ENCODE measurements at places on chromosomes 7 and 10. TPM values are rescaled to one million over a fixed set of nuclear protein-coding genes. Genes with fewer than 3 reads are reported as not detected.

FFAR4 gene
- total RNA-seq, result not detected

POLR2J gene
- 48.0 TPM for total RNA-seq

DNA sequence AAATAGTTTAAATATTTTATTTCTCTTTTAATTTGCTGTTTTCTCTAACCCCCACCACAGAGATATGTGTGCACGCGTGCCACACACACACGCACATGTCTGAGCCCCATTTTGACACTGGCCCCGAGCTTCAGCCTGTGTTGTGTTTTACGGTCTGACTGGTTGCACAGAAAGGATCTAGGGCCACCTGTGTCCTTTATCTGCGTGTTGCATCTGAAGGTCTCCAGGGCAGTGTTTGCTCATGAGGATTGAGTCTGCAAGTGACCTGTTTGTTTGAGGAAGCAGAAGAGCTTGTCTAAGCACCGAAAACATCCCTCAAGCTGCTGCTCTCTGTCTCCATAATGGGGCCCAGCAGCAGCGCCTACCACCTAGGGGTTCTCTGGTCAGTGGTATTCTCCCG, 266.4 kb upstream of the LYZL1 start:
- DNase-seq, result no peak

TLX1 gene
- not detected for total RNA-seq

FGL2 gene
- 6.3 TPM for total RNA-seq

DNA sequence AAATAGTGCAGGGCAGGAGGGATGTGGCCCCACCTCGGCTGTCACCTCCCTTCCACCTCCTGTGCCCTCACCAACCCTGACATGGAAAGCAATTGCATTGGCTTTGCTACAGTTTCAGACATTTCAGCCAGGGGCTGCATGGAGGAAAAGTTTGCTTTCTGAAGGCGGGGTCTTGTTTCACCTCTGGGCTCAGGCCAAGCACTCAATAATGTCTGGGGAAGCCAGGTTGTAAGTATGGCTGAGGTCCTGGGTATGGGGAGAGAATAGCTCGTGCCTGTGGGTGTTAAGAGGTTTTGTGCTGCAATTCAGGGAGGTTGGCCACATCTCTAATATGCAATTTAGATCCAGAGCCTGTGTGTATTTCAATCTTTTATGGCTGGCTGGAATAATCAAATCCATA, 238.4 kb upstream of the MKI67 start:
- DNase-seq, result no peak

CPA4 gene
- total RNA-seq, result not detected

DNA sequence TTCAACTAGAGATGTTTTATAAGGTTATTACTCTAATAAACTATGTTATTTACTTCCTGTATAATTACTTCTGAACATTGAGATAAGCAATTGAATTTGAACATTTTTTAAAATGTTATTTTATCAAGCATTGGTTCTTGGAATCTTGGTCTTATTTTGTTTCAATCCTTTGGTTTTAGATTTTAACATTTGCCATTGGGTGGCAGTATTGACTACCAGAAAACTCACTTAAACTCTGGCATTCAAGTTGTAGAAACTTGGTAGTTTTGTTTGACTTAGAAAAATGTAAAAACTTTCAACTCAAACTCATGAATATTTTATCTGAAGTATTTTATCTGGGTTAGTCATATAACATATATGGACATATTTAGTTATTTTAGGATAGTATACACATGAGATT, 48.1 kb downstream of the ATRNL1 start:
- no peak for DNase-seq

- DNase-seq, result no peak
These were observed 54.3 kb downstream of the ZNF438 start for GRCh38 chr10:30977385-30977784.

GRCh38 chr7:106273009-106273668, 11.6 kb downstream of the NAMPT start:
- no peak for DNase-seq

TAF5 gene
- 4.6 TPM for total RNA-seq

STAG3 gene
- total RNA-seq, result 2.3 TPM

GRCh38 chr7:48595756-48596155, 328.6 kb upstream of the CDC14C start:
- no peak for DNase-seq

DNA sequence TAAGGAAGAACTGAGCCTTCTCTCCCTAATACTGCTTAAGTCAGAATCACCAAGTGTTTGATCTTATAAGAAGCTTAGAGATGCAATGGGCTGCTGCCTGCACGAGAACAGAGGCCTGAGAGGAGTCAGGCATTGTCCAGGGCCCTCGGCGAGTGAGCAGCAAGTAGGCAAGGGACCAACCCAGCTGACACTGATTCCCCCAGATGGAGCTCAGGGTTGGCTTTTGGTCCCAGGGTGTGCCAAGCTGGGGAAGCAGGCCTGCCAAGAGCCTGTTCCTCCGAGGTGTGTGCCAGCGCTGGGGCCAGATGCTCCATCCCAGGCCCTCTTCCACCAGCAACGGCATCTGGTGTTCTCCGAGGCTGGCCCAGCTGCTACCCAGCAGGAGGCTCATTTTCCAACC, 222.0 kb upstream of the ZMIZ1 start:
- DNase-seq, result no peak

SORBS1 gene
- total RNA-seq, result 20.0 TPM

DNA sequence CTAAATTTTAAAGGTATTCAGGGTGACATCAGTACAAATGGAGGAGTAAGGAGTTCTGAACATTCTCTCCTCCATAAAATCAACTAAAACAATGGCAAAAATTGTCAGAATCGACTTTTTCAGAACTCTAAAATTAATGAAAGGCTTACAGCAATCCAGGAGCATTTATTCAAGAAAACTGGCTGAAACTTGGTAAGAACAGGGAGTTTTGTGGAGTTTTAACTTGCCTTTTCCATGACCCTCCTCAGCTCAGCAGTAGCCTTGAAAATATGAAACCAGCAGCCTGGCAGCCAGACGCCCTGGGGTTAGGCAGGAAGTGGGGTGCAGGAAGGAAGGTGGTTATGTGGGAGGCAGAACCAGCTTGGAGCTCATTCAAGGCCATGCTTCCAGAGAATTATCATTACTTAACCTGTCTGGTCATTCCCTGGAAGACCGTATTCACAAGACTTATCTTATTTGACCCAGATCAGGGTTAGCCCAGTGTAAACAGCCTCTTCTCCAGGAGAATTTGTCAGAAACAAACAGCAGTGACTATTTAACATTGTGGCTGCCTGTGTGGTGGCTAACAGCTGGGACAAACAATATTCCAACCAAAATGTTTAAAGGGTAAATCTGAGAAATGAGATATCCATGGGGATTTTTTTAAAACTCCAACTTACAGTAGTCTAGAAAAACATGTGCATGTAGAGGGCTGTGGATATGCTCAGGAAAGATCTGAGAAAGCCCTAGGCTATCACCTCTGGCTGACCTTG, 75.7 kb upstream of the MACROH2A2 start:
- DNase-seq, result no peak

DNA sequence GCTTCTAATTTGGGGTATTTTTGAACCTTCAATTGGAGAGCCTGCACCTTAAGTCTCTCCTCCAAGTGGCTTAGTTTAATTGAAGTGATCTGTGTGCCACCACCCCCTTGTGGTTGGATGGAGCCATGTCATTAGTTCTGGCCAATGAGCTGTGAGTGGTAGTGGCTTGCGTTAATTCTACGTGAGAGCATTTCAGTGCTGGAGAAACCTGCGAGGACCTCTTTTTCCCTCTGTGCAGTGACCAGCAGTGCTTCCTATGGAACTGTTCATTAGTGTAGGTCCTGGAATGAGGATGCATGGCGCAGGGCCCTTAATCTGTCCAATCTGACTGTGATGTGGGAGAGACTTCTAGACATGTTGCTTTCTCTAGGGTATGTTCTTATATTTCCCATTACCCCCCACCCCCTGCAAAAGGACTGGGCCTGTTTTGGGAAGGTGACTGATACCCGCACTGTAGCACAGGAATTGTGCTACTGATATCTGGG, 3.8 kb downstream of the HILPDA start:
- DNase-seq, result peak; percentile 48

ABCC2 gene
- total RNA-seq, result 1.4 TPM

- no peak for DNase-seq
These were observed 77.3 kb downstream of the PARD3 start for GRCh38 chr10:34737772-34738169.

GRCh38 chr7:101896941-101897340, 79.5 kb downstream of the CUX1 start:
- no peak for DNase-seq

NRCAM gene
- total RNA-seq, result 0.61 TPM

DNA sequence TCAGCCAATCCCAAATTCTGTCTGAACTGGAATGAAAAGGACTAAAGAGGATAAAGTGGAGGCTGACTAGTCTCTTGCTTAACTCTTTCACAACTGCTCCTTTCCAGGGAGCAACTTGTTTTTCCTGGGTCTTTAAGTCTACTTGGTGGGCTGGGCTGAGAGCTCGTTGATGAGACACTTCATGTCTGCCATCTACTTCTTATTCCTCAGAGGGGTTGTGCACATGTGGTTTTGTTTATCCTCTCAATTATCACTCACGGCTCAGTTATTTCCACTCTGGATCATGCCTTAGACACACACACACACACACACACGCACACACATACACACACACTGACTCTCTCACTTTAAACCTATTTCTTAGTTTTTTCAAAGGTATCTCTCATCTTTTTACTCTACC, 298.6 kb upstream of the MTPN start:
- no peak for DNase-seq

DNA sequence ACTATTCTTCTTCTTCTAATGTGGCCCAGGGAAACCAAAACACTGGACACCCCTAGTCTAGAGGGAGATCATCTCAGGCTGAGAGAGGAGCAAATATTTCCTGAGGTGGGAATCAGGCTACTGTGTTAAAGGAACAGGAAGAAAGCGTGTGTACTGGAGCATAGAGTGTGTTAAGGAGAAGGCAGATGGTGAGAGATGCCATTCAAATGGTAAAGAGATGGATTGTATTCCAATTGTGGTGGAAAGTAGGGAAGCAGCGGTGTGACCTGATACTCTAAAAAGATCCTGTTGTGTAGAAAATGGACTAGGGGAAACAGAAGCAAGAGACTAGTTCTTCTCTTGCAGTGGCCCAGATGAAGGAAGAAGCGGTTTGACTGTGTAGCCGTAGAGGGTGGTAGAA, 31.2 kb downstream of the RAB18 start:
- DNase-seq, result no peak

DNA sequence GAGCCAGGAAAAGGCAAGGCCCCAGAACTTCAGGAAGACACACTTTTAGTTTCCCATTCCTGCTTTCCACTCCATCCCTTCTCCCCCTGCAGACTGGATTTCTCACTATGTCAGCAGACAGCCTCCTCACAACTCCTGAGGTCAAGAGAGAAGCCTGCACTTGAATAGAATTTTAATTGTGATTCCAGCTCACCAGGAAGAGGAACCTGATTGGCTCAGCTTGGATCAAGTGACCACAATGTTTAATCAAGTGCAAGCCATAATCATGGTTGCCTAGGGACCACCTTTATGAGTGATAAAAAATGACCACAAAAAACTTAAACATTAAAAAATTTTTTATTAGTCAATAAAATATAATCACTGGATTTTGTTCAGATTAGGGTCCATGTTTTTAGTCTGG, 244.7 kb upstream of the RHOBTB1 start:
- no peak for DNase-seq

- DNase-seq, result no peak
These were observed 114.9 kb downstream of the BUB3 start for GRCh38 chr10:123269017-123269552.

TIAL1 gene
- total RNA-seq, result 112 TPM

DNA sequence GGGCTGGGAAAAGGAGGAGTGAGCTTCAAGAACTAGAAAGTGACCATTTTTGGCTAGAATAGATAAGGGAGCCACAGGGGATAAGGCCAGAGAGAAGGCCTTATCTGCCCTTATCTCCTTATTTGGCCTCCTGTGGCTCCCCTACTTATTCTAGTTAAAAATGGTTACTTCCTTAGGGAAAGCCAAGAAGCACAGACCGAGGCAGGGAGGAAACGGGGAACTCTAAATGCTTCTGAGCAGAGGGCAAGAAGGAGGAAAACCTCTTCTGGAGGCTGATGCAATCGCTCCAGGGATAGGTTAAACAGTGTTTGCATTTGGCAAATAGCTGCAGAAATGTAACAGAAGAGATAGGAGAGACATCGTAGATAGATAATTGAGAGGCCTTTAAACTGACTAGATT, 18.6 kb downstream of the NRP1 start:
- DNase-seq, result no peak

GRCh38 chr10:20887706-20888555, 9.2 kb downstream of the NEBL start:
- no peak for DNase-seq

- DNase-seq, result no peak
These were observed 119.2 kb downstream of the EPC1 start for GRCh38 chr10:32227802-32228201.

KIAA1549 gene
- 1.3 TPM for total RNA-seq

GRCh38 chr7:113076703-113077102, 9.9 kb downstream of the GPR85 start:
- DNase-seq, result no peak

- no peak for DNase-seq
These were observed 82.9 kb downstream of the DNAJC1 start for GRCh38 chr10:21920633-21921032.

GNAI1 gene
- total RNA-seq, result 14.9 TPM

NODAL gene
- not detected for total RNA-seq

DNA sequence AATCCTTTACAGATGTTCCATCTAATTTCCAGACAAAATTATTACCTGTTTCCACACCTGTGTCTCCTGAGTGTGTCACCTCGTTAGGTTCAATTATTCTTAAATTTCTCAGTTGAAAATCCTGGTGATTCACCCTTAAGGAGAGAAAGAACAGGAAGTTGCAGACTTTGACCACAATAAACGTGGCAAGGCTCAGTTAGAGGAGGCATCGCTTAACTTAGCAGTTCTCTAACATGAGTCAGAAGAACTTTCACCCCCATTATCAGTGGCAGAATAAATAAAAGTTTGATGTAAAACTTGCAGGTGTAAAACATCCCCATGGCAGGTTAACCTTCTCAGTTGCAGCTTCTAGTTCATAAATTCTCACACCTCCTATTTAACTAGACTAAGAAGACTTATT, 8.3 kb downstream of the XPNPEP1 start:
- no peak for DNase-seq

PRSS1 gene
- 35.0 TPM for total RNA-seq

- DNase-seq, result no peak
These were observed 13.6 kb upstream of the KCND2 start for GRCh38 chr7:120259386-120259785.

RPEL1 gene
- not detected for total RNA-seq

DNA sequence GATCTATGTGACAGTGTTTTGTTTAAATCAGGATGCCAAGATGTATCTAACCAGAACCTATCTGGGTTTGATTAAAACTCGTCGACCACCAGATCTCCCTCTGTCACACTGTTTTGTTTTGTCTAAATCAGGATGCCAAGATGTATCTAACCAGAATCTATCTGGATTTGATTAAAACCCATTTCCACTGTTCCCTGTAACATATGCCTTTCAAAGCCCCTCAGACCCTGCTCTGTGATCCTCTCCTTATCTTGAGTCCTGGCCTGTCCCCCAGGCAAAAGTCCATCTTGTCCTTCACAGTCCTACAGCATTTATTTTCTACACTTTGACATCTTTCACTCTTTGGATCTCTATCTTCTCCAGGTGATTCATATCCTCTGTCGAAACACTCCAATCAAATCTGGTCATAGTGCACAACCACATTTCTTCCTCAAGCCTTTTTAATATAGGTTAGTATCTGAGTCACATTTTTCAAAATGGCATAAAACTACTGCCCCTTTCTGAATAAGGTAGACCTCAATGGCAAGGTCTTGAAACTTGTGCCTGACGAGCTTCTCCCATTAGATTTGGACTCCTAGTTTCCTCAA, 32.5 kb downstream of the ERLIN1 start:
- no peak for DNase-seq

SHH gene
- 0.48 TPM for total RNA-seq

- no peak for DNase-seq
These were observed 1.4 kb downstream of the UBE2D1 start for GRCh38 chr10:58336242-58336641.

CNNM1 gene
- total RNA-seq, result 2.3 TPM

Measured in ovary (tissue), 10 donors.